ENCODE measurements at places on chromosomes 3 and 15.

- no peak overlapping the region for H3K27ac ChIP-seq
- no peaks in the 10 kb centered on the region for H3K4me1 ChIP-seq
- no peak overlapping the region for H3K4me3 ChIP-seq
Measured at GRCh38 chr3:169387751-169388696, 275.5 kb downstream of the MECOM start.

DNA sequence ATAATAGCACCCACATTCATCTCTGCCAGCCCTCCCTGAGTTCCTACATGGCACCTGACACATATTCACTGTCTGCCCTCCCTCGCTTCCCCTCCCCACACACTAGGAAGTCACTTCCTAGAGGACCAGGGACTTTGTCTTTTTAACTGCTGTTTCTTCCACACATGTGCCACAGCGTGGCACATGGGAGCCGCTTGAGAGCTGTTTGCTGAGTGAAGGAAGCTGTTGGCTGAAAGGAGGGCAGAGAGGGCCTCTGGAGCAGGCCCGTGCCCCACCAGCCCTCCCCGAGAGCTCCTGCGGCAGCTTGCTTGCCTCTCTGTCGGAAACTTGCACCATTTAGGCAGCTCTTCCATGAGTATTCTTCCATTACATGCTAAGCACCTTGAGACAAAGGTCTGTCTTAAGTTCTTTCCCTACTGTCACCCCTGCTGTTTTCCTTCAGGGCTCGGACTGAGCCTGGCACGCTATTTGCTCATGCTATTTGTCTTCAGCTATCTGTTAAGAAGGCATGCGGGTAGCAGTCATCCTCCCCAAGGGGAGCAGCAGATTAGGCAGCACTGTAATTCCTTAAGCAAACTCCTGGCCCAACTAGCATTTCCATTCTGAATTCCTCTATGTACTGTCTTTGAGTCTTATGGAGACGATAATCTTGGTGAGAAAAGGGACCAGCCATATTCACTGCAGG lies 72.2 kb downstream of the CACNA1D start:
- H3K27ac ChIP-seq: no peak overlapping the region
- no peak for DNase-seq
- no peaks in the 10 kb centered on the region for H3K36me3 ChIP-seq
- H3K27me3 ChIP-seq: no peaks in the 10 kb centered on the region
- no peak overlapping the region for H3K4me3 ChIP-seq
- no peaks in the 10 kb centered on the region for H3K4me1 ChIP-seq

GRCh38 chr3:130640027-130640426 lies 106.6 kb downstream of the PIK3R4 start:
- H3K36me3 ChIP-seq: no peaks in the 10 kb centered on the region
- no peak overlapping the region for H3K27ac ChIP-seq
- DNase-seq: no peak
- no peak overlapping the region for H3K4me3 ChIP-seq
- no peaks in the 10 kb centered on the region for H3K4me1 ChIP-seq
- H3K27me3 ChIP-seq: no peaks in the 10 kb centered on the region

- peak overlapping the region; percentile 91 for H3K4me3 ChIP-seq
- H3K27me3 ChIP-seq: no peaks in the 10 kb centered on the region
- H3K36me3 ChIP-seq: peaks cover 21% of the 10 kb centered on the region
Measured at GRCh38 chr15:58932710-58933280, 684 bp downstream of the SLTM start.

DNA sequence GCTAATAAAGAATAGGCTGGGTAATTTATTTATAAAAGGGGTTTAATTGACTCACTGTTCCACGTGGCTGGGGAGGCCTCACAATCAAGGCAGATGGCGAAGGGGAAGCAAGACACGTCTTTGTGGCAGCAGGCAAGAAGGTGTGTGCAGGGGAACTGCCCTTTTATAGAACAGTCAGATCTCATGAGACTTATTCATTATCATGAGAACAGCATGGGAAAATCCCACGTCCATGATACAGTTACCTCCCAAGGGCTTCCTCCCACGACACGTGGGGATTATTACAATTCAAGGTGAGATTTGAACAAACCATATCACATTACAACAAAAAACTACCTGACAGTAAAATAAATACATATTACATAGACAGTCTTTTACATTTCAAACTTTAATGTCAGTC lies 414.9 kb downstream of the NAALADL2 start:
- H3K36me3 ChIP-seq: no peaks in the 10 kb centered on the region
- no peak for DNase-seq
- H3K27ac ChIP-seq: no peak overlapping the region
- H3K4me1 ChIP-seq: no peaks in the 10 kb centered on the region

DNA sequence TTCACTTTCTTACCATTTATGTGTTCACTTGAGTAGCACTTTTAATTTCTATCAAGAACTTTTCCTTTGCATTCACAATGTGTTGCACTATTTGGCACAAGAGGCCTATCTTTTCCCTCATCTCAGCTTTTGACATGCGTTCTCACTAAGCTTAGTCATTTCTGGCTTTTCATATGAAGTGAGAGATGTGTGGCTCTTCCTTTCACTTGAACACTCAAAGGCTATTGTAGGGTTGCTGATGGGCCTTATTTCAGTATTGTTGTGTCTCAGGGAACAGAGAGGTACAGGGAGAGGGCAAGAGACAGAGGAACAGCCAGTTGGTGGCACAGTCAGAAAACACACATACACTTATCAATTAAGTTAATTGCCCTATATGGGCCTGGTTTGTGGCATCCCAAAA lies 127.4 kb upstream of the MLF1 start:
- DNase-seq: no peak
- H3K4me3 ChIP-seq: no peak overlapping the region
- H3K27ac ChIP-seq: no peak overlapping the region
- no peaks in the 10 kb centered on the region for H3K27me3 ChIP-seq
- H3K4me1 ChIP-seq: no peaks in the 10 kb centered on the region
- no peaks in the 10 kb centered on the region for H3K36me3 ChIP-seq

DNA sequence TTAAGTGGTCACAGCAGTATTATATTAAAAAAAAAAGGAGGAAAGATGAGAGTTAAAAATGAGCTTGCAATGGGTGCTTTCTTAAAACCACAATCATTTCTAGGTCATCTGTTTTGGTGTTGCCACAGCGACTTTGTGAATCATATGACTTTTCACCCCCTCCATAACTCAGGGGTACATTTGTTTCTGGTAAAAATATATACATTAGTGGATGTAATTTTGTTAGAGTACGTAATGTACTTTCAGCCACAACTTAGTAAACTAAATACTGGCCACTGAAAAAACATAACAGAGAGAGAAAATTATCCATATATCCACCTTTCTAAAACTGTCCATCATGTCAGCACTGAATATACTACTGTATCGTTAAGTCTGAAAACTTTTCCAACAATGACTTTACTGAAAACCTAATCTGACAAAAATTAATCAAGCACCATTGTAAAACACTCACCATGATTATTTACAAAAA lies 3.4 kb downstream of the ANKRD28 start:
- H3K27me3 ChIP-seq: no peaks in the 10 kb centered on the region
- DNase-seq: no peak
- H3K36me3 ChIP-seq: no peaks in the 10 kb centered on the region
- no peak overlapping the region for H3K27ac ChIP-seq
- no peak overlapping the region for H3K4me3 ChIP-seq
- peaks cover 12% of the 10 kb centered on the region for H3K4me1 ChIP-seq

- no peak overlapping the region for H3K4me3 ChIP-seq
- no peaks in the 10 kb centered on the region for H3K27me3 ChIP-seq
- no peaks in the 10 kb centered on the region for H3K36me3 ChIP-seq
Measured at GRCh38 chr3:11910971-11911531, 64.4 kb upstream of the TAMM41 start.
